ENCODE measurements at places on chromosomes 12 and 14.
A peak's percentile ranks its signal among the peaks of the same experiment; 100 is the strongest.

GRCh38 chr14:73823339-73823885, 28.2 kb upstream of the PTGR2 start:
- no peak for DNase-seq

- DNase-seq, result no peak
These were observed 42.1 kb downstream of the DAO start for GRCh38 chr12:108921946-108922345.

- no peak for DNase-seq
These were observed 27.5 kb downstream of the SLC25A29 start for GRCh38 chr14:100278702-100279101.

- DNase-seq, result no peak
These were observed 17.5 kb downstream of the EVL start for GRCh38 chr14:100082723-100083122.

GRCh38 chr14:68398370-68398769, 394.5 kb downstream of the ZFP36L1 start:
- DNase-seq, result no peak

DNA sequence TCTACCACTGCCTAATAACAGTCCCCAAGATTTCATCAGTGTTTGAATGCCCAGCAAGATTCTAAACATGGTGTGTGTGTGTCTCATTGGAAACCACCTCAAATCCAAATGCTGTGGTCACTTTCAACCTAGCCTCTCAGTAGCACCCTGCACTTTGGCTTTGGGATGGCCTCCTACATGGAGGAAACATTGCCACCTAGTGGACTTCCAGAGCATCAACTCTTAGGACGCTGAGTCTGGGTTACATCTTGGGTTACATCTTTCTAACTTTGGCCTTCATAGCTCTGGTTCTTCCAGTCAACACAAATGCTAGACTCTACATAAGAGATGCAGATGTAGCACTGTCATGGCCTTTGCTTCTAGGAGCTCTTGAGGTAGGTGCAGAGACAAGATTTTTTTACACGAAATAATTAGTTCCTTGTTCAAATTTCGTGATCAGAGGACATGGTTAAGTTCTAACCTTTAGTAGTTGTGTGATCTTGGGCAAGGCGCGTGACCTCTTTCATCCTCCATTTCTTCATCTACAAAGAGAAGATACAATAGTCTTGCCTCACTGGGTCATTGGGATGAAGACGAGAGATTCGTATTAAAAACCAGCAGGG, 113.5 kb upstream of the VASH1 start:
- DNase-seq, result peak; percentile 62

DNA sequence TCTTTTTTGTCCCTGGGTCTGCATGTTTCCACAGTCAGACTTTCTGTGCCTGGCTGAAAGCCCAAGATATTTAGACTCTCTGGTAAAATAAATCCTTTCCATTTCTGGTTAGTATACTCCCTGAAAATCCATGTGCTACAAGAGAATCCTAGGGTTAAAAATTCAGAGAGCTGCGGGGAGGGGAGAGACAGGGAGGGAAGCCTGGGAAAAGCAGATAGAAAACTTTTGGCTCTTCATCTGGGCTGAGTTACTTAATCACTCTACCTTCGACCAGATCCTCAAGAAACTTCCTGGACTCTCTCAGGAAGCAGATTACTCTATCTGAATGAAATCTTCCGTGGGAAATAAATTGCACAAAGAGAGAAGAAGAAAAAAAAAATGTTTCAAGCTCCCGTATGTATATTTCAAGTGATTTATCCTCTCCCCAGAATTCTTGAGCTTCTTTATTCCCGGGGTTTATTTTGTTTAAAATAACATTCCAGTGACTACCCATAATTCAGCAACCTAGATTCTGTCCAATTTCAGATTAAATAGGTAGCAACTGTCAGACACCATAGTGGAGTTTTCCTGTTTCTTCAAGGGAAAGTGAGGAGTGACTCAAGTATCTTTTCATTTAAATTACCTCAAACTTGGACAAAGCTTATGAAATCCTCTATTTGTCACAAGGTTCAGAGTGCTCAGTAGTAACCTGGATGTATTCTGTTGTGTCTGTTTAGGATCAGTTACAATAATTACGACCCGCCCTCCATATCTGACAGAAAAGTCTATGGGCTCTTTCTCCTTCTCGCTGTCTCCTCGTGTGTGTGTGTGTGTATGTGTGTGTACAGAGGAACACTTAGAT, 163.7 kb downstream of the MYRFL start:
- no peak for DNase-seq

GRCh38 chr14:93549595-93549994, 118.9 kb downstream of the UNC79 start:
- no peak for DNase-seq

- no peak for DNase-seq
These were observed 10.5 kb downstream of the FMNL3 start for GRCh38 chr12:49696723-49697122.

- no peak for DNase-seq
These were observed 581.9 kb downstream of the ALG10 start for GRCh38 chr12:34604227-34604626.

DNA sequence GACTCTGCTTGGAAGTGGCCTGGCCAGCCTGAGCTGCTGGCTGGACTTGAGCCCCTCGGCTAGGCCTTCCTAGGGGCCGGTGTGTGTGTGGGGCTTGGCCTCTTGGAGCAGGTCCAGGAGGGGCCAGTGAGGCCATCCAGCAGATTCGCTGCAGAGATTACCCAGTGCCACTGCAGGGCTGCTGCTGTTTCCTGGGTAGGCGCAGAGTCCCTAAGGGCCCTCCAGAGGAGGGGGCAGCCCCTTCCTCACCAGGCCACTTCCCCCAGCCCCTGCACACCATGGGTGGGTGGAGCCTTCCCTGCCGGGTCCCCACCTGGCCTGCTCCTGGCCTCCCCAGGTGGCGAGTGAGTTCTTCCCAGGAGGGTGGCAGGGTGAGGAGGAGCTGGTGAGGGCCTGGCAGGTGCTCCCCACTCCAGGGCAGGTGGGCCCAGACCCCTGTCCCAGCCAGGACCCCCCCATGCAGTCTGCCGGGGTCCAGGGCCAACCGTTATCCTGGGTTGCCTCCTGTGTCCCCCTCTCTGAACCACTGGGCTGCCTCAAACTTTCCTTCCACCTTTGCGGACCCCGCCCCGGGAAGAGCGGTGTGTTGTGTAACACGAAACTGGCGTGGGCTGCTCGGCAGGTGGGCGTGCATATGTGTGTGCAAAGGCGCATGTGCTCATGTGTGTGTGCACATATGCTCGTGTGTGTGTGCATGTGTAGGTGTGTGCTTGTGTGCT, 25.1 kb downstream of the ASPG start:
- no peak for DNase-seq

DNA sequence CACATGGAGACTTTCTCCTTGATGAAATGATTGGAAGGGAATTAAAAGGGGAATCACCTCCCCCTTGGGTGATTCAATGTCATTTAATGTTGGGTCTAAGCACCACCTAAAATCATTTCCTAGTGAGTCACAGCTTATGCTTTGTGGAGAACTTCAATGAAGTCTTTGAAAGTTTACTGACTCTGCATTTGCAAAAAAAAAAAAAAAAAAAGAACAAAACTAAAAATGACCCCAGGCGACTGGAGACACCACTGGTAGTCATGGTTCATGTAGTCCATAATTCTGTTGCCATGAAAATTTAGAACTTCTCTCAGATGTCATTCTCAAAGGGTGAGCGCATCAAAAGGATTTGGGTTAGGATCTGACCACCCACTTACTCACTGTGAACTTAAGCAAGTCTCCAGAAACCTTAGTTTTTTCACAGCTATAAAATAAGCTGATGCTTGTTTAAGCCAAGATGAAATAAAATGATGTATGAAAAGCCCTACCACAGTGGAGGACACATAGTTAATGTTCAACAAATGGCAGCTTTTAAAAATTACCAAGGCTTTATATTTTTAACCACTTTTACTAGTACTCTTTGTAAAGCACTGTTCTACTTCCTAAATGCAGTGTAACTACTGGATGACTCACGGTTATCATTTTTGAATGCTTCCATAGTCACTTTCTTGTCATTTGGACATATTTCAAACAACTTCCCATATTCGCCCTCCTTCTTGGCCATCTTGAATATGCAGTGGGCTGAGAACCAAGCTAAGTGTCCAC, 18.1 kb upstream of the KSR2 start:
- DNase-seq, result no peak

- no peak for DNase-seq
These were observed 51.1 kb upstream of the CRY1 start for GRCh38 chr12:107144441-107144840.

Data from H9 (cell line).